ENCODE measurements at places on chromosomes 6 and 20. TPM values are rescaled to one million over a fixed set of nuclear protein-coding genes. Genes with fewer than 3 reads are reported as not detected.

- DNase-seq, result no peak
- no peak overlapping the region for H3K4me3 ChIP-seq
- no peak overlapping the region for H3K27ac ChIP-seq
- no peaks in the 10 kb centered on the region for H3K36me3 ChIP-seq
- no peaks in the 10 kb centered on the region for H3K27me3 ChIP-seq
Measured at GRCh38 chr20:13294522-13294921, 73.4 kb downstream of the ISM1 start.

- peaks cover 5% of the 10 kb centered on the region for H3K4me1 ChIP-seq
- no peaks in the 10 kb centered on the region for H3K27me3 ChIP-seq
- H3K36me3 ChIP-seq, result no peaks in the 10 kb centered on the region
- H3K27ac ChIP-seq, result no peak overlapping the region
- peak; percentile 54 for DNase-seq
Measured at GRCh38 chr6:167501831-167502385, 177.0 kb downstream of the TTLL2 start.

The FIG4 gene
- total RNA-seq, result 24.8 TPM

The PAX1 gene
- not detected for total RNA-seq

All from WTC11 (cell line).